HCEC 1CT (cell line): ENCODE measurements at places on chromosomes 5 and 9.
A peak's percentile ranks its signal among the peaks of the same experiment; 100 is the strongest.

DNA sequence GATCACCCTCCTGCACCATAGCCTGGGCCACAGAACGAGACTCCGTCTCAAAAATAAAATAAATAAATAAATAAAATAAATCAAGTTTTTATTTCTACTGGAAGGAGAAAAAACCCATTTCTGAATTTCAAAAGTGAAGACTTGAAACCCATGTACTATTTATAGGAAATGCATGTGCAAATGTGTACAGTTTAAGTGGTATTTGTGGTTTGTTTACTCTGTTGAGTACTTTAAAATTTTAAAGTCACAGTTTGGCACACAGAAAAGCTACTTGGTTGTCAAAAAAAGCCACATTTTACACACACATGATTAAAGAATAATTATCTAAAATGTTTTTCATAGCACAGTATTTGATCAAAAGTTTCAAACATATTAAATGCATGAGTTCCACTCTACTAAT lies 43.6 kb downstream of the NR3C1 start:
- DNase-seq, result no peak

DNA sequence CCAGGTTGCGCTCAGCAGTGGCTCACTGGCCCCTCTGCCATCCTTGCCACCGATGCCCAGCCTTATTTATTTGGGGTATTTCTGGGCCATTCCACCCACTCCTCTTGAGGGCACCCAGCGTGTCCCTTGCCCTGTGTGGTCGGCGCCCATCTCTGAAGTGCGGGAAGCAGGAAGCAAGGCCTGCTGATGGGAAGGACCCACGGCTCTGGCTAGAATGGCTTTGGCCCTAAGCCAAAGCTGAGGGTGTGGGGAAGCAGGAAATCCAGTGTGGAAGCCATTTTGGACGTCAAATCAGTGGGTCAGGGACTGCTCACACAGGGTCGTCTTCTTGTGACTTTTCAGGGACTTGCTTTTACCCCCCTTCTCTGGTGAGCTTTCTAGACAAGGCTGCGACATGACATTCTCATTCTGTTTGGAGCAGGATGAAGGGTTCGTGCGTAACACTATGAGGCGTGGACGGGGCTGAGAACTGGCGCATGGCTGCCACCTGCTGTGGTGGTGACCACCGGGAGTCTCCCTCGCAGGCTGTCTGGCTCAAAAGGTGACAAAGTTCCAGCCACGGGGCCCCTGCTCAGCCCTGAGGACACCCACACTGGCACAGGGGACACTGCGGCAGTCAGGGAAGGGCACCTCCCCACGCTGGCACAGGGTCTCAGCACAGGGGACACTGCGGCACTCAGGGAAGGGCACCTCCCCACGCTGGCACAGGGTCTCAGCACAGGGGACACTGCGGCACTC lies 50.7 kb upstream of the NKD2 start:
- DNase-seq, result no peak

DNA sequence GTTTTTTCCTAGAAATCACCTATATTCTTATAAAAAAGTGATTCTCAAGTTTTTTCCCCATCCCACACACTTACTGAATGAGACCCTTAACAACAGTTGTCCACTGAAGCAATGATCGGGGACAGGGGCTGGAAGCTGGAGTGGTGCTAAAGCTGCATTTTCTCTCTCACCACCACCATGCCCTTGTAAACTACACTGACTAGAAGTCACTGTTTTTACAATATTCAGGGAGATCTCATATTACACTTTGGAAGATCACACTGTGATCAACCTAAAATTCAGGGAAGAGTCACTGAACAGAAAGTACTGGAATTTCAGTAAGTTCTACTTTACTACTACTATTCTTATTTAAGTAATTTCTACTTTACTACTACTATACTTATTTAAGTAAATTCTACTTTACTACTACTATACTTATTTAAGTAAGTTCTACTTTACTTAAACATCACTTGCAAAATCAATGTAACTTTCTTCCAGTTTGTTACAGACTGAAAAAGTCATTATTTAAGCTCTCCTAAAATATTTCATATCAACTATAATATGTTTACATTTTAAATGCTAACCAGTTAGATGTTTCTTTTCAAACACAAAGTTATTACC lies 164.3 kb downstream of the AGTPBP1 start:
- no peak for DNase-seq

- no peak for DNase-seq
Observed at GRCh38 chr5:144458216-144458615, 287.5 kb downstream of the KCTD16 start.

DNA sequence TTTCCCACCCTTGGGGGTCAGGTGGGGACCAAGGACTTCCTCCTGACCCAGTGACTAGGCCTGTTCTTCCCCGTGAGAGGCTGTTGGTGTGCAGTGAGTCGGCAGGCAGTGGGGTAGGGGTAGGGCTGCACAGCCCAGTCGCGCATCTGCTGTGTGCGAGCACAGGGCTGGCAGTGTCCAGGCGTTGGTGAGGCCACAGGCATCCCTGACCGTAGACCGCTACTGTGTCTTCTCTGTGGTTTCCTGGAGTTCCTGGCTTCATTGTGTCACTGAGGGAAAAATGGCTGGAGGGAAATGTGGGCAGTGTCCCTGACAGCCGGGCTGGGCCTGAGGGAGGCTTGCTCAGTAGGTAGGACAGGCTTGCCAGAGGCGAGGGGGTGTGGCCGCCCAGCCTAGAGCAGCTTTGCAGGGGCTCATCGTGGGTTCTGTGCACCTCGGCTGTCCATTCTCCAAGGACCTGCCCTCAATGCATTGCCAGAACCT lies 95.4 kb downstream of the CACNA1B start:
- no peak for DNase-seq

DNA sequence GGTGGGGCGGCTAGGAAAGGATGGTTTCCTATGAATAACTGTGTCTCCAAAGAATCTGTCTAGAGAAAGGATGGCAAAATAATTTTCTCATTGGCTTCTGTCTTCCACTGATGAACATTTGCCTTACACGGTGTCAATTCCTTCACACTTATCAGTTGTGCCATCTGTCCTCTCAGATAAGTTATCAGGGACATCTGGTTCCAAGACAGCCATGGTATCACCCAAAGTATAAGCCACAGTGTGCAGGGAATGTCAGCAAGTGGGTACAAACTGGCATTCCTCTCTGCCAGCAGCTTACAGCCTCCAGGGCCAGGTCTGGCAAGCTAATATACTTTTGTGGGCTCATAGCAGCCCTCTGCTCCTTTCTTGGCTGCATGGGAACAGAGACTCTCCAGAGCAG lies 1092.0 kb downstream of the EFNA5 start:
- DNase-seq, result no peak

DNA sequence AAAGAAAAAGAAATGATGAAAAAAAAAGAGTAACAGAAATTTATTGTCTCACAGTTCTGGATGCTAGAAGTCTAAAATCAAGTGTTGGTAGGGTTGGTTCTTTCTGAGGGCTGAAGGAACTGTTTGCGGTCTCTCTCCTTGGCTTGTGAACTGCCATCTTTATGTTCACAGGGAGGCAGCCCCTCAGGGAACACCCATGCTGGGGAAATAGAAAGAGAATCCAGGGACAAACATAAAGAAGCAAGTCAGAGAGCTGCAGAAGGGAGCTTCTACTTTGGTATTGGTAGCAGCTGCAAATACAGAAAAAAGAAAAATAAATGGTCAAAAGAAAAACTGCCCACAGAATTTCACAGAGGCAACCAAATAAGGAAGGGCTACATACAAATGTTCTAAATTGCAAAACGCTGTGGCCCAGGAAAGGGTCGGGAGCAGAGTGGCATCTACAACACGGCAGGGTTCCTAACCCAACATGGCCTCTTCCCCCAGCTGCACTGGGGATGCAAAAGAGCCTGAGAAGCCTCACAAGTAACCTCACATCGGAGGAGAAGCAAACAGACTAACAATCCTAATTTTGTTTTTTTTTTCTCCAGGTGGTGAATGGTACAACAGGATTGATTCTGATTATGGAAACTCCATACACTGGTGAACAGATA lies 37.4 kb downstream of the ELOVL7 start:
- no peak for DNase-seq

GRCh38 chr5:170533383-170533782 lies 29.6 kb downstream of the KCNIP1 start:
- no peak for DNase-seq

DNA sequence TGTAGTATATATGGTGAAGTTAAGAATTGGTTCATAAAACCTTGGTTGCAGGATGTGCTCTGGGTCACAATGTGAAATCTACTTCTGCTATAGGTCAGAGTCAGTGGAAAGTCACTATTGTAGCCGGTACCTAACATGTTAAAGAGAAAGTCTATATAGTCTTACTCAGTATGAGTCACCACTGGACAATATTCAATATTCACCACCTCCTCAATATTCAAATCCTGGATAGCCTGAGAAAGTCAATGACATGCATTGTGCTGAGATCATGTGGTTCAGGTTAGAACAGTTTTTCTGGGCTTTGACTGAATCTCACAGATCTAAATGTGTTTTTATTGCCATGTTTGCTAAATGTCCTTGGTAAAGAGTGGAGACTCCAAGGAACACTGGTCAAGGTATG lies 108.8 kb downstream of the HMHB1 start:
- DNase-seq, result peak; percentile 72

GRCh38 chr5:159878988-159879471 lies 37.3 kb upstream of the ADRA1B start:
- DNase-seq, result peak; percentile 76

GRCh38 chr5:53616939-53617549 lies 56.6 kb downstream of the NDUFS4 start:
- no peak for DNase-seq

DNA sequence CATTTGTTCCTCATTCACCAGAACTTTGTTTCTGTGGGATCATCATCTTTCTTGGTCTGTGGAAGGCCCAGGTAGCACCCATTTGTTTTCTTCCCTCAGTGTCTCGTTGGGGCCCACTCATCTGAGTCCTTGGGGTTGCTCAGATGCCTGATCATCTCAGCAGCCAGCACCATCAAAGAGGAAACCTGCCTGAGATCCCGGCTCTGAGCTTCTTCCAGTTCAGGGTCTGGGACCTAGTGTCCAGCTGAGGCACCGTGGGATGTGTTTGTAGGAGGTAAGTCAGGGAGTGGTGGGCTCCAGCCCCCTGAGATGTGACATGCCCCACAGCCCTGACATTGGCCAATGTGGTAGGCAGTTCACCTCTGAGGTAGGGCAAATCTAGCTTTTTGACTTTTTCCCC lies 9.4 kb upstream of the CD180 start:
- no peak for DNase-seq

DNA sequence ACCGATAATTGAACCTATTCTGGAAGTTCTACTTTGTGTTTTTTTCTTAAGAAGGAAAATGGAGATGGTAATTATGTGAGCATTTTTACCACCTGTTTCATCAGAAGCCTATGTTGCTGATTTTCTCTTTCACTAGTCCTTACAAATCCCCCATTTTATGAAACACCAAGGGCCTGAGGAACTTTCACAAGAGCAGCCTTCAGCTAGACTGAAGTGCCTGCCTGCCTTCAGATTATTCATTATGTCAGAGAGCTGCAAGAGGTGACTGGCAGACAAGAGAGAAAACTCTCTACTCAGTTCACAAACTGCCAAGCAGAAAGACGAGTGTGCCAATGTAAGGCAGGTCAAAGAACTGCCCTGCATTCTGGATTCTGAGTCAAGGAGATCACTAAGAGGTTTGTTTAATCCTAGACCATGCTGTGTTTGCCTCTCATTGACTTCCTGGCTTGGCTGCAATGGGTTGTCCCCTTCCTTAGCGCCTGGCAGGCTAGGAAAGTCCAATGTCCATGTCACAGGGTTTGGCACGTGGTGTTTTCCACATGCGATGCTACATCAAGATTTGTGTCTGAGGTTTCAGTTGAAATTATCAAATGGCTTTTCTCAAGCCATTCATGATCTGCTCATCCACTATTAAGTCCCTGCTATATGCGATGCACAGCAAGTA lies 143.3 kb downstream of the CDC42SE2 start:
- DNase-seq, result no peak

DNA sequence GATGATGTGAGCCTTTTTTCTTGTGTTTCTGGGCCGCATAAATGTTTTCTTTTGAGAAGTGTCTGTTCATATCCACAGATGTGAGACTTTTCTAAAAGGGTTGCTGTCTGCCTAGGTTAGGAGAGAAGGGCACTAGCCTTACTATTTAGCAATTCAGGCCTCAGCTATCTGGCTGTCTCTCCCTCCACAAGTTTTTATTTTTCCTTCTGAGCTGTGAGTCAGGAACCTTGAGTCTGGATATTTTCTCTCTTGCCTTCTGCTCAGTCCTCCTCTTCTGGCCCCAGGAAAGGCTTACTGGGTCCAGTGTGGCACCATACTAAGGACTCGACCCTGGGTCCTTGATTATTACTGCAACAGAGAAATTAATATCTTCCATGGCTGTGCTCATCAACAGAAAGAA lies 187.6 kb downstream of the CSNK1G3 start:
- no peak for DNase-seq

GRCh38 chr9:90842996-90843395 lies 41.4 kb downstream of the SYK start:
- no peak for DNase-seq

DNA sequence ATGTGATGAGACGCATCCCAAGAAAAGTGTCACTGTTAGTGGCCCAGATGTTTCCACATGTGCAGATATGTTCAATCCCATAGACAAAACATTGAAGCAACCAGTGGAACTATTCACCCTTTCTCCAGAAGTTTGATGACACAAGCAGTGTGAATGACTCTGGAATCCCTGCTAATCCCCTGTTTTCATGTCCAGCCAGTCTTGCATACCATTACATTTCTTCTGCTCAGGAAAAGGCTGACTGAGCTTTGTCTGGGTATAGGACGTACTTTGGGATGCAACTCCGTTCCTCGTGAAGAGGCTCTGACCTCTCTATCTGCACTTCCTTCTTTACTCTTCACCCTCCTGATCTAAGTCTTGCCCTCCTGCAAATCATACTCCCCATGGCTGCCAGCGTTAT lies 172.4 kb downstream of the NTRK2 start:
- DNase-seq, result no peak

DNA sequence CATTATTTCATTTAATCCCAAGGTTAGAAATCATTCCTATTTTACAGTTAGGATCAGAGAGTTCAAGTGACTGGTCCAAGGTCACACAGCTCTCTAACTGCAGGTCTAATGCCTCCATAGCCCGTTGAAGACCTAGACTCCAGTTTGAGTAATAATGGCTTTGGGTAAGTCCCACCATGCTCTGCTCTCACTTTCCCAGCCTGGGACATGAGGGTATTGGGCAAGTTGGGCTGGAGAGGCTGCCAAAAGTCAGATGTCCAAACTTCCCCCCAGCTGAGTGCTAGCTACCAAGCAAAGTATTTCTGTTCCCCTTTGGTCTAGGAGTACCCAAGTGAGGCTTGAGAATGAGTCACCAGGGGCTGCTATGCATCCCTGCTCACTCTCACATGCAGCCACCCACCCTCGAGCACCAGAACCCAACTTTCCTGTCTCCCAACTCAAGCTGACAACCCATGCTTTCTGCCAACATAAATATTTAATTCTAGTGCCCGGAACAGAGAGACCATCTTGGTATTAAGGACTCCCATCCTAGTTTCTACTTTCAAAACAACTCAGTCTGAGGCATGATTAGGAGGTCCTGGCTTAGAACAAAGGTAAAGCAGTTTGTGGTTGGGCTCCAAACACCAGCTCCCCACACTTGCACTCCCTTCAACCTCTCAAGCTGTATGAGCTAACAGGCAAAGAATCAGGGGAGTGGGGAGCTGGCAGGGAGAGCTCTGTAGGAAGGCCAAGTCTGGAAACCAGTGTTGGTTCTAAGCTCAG lies 236.5 kb upstream of the TRIM32 start:
- peak; percentile 24 for DNase-seq

GRCh38 chr5:86664173-86664572 lies 46.4 kb downstream of the COX7C start:
- no peak for DNase-seq
